Stimulated activated CD4-positive, alpha-beta T cell treated with anti-CD3 and anti-CD28 coated beads, Interleukin-12 subunit alpha, Interleukin-12 subunit beta, amount 100 ng/mL, for 48 hours (primary cell): ENCODE measurements at places on chromosomes 16 and 17.
A peak's percentile ranks its signal among the peaks of the same experiment; 100 is the strongest.

GRCh38 chr17:21357281-21357680 lies 18.9 kb upstream of the KCNJ12 start:
- no peak for DNase-seq

GRCh38 chr17:49439673-49440571 lies 25.2 kb upstream of the PHB1 start:
- DNase-seq = no peak

DNA sequence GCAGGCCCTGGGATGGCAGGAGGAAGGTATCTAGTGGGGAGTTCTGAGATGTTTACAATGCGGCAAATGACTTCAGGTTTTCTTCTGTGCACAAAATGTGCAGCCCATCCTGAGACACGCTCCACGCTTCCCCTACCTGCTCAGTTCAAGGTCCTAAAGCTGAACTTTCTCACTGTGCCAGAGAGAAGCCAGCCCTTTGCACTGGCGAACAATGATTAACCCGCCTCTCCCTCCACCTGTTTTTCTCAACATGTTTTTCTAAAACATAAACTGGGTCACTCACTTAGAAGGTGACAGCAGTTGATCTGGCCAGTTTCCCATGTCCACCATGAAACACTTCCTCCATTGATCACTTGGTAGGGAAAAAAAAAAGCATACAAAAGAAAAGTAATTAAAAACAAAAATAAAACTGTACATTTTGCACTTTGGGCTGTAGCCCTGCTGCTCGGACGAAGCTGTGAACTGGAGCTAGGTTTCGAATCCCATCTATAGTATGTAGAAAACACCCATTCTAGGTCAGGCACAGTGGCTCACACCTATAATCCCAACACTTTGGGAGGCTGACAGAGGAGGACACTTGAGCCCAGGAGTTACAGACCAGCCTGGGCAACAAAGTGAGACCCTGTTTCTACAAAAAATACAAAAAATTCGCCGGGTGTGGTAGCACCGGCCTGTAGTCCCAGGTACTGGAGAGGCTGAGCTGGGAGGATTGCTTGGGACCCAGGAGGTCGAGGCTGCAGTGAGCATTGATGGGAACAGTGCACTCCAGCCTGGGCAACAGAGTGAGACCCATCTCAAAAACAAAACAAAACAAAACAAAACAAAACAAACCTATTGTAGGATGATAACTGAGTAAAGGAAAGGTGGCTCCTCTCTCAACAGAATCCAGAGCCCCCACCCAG lies 6.1 kb upstream of the G6PC1 start:
- DNase-seq = no peak

DNA sequence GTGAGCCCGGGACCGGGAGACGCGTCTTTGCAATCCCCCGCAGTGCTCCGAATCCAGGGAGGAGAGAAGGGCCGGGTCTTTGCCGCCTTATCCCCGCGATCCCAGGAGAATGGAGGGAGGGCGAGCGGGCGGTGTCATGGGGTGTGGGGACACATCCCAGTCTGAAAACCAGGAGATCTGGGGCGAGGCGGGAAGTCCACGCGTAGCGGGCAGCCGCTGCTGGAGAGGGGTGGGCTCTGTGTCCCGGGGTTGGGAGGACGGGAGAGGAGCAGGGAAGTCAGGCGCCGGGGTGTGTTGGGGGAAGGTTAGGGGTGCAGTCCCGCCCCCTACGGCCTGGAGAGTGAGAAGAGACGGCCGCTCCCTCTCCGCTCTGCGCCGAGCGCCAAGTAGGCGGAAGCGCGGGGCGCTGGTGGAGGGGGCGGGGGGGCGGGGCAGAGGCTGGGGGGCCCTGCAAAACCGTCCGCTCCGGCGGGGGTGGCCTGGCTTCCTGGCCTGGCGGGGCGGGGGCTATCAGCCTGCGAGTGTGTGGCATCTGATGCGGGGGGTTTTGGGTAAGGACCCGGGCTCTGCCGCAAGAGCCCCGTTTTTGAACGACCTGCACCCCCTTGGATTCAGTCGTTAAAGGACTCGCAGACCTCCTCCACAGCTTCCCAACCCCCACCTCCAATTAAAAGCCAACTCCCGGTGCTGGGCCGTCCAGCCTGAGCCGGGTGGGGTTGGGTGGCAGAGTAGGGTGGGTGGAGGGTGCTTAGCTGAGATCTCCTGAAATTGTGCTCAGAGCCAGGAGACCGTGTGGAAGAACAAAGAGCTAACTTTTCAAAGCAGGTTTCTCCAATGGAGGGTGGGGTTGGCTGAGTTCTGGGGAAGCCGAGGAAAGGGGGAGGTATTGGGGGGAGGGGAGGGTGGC lies 654 bp downstream of the LASP1 start:
- DNase-seq = no peak

GRCh38 chr16:27374804-27375425 lies 27.1 kb upstream of the IL21R start:
- DNase-seq = peak; percentile 53

GRCh38 chr17:28225271-28225670 lies 93.7 kb upstream of the TMEM97 start:
- no peak for DNase-seq

DNA sequence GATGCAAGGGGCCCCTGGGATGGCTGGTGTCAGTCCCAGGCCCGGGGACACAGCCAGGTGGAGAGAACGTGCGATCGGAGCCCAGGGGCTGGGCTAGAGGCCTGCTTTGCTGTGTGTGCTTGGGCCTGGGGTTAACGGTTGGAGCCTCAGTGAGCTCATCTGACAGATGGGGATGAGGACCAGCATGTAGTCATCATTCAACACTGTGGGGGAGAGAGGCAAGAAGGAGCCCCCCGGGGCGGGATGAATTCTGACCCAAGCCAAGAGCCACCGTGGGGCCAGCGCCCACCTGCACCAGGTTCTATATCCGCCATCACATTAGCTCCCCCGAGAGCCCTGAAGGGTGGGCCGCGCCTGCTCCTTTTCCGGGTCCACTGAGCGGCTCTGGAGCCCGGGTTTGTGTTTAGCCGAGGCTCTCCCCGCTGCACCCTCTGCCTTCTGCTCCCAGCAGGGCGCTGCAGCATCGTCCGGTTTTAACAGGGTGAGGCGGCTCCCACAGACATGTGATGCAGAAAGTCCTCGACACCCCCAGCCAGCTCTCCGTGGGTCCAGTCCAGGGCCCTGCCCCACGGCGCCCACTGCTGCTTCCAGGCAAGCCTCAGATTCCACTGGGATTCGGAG lies 365.7 kb downstream of the SEC14L1 start:
- no peak for DNase-seq

DNA sequence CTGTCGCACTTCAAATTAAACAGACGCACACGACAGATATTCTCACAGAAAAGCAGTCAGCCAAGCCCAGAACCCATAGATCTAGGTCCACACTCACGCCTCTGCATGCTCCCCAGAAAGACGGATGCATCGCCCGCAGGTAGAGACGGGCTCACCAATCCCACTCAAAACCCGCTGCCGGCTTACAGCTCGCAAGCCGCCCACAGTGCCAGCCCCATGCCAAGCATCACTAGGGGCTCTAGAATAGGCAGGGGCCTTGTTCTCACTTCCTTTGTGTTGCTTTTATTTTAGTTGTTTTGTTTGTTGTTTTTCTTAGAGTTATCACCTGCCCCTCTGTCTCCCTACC lies 336 bp upstream of the BMERB1 start:
- no peak for DNase-seq

DNA sequence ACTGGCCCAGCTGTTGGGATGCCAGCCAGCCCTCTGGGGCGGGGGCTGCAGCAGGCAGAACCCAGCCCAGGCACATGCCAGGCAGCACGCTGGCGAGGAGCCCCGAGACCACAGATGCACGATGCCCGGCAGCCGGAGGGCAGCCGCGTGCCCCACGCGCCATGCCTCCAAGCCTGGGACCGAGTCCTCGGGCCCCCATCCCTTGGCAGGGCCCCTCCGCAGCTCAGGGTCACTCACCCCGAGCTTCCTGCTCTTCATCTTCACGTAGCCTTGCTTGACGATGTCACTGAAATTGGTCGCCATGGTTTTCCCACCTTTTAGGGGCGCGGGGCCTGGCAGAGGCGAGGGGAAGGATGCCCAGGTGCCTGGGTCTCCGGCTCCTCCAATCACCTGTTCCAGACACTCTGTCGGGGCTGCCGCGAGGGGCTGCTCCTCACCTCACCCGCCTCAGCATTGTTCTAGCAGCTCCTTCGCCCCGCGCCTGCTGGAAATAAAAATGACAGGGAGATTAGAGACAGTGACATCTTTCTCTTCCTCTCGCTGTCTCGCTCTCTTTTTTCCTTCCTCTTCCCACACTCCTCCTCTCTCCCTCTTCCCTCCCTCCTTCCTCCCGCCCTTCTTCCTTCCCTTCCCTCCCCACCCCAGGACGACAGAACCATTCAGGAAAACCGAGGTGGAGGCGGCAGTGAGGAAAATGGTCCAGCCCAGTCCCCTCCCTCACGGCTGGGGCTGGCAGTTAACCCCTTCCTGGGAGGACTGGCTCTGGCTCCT lies 6.9 kb downstream of the DOK4 start:
- DNase-seq = no peak

DNA sequence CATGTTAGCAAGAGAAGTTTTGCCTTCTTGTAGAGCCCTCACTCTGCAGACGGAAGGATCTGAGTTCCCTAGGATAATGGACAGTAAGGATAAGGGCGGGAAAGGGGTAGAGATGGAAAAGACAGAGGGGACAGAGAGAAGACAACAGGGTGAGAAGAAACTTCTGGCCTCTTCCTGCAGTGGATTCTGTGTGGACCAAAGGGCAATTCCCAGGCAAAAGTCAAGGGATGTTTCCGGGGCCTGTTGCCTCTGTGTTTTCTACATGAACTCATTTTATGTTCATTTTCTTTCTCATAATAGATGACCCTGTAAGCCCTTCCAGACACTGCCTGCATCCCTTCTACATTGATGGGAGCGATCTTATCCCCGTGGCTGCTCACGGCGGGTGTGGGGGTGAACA lies 647 bp upstream of the TMEM238L start:
- no peak for DNase-seq

GRCh38 chr16:68470461-68471150 lies 22.3 kb upstream of the SMPD3 start:
- no peak for DNase-seq

DNA sequence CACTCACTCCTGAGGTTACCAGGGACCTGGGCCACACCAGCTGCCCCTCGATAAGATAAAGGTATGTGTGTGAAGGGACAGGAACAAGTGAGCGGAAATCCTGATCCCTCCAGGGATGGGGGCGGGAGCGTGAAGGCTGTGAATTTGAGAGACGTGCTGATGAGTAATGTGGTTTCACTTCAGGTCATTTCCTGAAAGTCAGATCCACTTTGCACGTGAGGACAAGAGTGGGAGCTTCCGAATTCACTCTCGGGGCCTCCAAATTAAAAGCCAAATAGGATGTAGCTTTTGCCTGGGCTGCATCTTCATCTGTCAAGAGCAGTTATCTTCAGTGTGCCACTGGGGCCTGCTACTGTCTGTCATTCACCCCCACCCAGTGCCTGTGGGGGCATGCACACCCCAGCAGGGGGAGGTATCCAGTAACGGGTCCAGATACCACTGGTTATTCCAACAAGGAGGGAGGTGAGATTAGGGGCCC lies 87.4 kb upstream of the LHX1 start:
- DNase-seq = peak; percentile 44
